ENCODE measurements at places on chromosomes 11 and 22.

DNA sequence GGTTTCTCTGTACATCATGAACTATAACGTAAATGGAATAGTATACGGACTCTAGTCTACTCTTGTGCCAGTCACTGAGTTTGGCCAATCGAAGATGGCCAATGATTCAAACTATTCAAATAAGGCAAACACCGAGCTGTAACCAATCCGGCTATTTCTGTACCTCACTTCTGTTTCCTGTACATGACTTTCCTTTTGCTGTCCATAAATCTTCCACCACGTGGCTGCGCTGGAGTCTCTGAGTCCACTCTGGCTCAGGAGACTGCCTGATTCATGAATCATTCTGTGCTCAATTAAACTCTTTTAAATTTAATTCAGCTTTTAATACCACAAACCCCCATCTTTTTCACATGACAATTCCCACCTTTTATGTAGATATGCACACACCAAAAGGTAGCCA, 1.5 kb upstream of the JAML start:
- DNase-seq: no peak

DNA sequence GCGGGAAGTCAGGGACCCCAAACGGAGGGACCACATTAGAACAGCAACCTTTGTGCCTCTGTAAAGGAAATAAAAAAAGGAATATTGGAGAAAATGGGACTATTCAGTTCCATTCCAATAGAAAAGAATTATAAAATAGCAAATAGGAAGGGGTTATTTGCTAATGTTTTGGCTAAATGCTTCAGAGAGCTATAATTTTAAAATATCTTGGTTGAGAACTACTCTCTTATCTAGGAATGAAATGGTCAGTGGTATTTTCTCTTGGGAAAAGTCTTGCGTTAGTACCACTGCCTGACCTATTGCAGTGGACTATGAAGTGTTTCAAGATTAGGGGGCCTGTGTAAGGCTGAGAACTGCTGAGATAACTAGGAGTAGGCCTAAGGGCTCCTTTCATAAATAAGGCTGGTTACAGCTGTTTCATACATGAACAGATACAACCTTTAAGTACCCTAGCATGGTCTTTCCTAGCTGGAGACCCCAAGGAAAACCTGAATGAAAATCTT, 6.9 kb upstream of the WEE1 start:
- DNase-seq: no peak

GRCh38 chr22:45928726-45929368, 48.1 kb downstream of the WNT7B start:
- DNase-seq: no peak

DNA sequence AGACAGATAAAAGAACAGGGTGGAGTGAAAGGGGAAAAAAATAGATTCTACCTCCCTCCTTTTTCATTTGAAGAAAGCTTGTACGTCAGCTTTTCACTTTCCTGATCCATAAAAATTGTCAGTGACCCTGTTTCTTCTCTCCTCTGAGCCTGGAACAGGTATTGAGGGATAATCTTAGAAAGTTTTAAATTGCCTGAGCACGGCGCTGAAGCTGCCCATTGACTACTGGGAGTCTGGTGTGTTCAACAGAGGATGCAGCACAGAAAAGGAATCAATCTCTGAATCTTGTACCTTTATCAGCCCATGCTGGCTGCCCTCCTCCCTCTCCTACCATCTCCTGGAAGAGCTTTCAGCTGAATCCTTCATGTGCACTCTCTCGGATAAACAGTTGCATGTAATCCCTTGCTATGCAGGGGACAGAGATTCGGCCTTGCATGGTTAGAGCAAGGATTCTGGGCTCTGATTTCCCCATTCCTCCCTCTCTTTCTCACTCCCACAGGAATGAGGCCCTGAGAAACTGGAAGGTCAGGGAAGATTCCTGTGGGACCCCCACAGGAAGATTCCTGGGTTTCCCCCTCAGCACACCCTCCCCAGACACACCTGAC, 162.4 kb upstream of the SYN3 start:
- no peak for DNase-seq

DNA sequence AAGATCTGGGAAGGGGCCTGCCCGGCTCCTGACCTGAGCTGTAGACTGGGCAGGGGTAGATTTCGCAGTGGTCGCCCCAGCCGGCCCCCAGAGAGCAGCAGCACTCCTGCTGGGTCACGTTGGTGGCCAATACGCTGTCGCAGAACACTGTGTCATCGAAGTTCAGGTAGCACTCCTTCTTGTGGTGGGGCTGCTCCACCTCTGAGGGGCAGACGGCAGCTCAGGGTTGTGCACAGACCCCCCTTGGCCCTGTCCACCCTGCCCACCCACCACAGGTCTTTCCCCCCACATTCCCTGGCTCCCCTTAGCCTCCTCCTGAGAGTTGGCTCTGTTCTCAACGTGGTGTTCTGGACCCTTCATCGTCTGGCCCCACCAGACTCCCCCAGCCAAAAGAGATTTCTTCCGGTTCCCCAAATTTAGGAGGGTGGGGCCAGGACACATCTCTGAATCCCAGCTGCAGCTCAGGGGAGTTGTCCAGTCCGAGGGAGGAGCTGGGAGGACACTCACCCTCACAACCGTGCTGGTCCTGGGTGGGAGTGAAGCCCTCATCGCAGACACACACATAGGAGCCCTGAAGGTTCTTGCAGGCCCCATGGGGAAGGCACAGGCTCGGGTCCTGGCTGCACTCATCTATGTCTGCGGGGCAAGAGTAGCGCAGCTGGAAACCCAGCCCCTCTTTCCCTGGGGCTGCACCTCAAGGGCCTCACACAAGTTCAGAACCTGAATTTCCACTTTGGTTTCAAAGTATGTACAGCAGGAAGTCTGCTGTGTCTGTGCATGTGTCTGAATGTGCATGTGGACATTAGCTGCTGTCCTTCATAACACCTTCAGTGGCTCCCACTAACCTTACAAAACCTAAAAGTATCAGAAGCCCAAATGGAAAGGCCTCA, 16.5 kb downstream of the SCYL1 start:
- DNase-seq: no peak

- no peak for DNase-seq
These were observed at the start of gene TUB for GRCh38 chr11:8080674-8081590. Gene TUB (plus strand): TSS chr11:8081211. CDS start chr11:8081511, 300 bp downstream.

DNA sequence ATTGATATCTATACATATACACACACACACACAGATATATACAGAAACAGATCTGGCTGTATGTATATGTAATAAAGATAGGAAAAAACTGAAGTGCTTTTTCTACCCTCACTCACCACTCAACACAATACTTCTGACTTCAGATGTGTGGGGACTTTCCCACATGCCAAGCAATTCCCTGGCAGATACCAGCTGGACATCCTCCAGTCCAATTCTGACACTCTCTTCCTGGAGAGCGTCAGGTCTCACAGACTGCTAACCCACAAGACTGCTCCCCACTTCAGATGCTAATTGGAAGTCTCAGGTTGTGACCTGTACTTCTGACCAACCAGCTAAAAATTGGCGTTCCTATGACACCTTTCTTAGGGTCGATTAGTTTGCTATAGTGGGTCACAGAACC, 140.6 kb downstream of the ATG16L2 start:
- no peak for DNase-seq

DNA sequence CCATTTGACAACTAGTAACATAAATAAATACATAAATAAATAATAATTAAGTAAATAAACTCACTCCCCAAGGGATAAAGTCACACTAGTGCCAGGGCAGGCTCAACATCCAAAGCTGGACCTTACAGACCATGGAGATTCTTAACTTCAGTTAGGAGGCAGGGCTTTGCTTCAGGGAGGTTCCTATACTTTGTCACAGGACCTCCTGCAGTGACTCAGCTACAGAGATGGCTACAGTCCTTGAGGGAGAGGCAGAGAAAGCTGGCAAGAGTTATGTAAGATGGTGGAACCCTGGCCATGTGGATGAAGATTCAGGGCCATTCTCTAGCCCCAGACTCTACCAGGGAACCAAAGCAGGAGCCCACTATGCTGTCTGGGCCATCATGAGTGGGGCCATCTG, 74.1 kb upstream of the CADM1 start:
- DNase-seq: no peak

- DNase-seq: no peak
These were observed 45.8 kb upstream of the MYH9 start for GRCh38 chr22:36433318-36434231.

GRCh38 chr11:118911113-118911879, 14.4 kb downstream of the BCL9L start:
- no peak for DNase-seq

- no peak for DNase-seq
These were observed 49.2 kb upstream of the CABP7 start for GRCh38 chr22:29670626-29671025.

DNA sequence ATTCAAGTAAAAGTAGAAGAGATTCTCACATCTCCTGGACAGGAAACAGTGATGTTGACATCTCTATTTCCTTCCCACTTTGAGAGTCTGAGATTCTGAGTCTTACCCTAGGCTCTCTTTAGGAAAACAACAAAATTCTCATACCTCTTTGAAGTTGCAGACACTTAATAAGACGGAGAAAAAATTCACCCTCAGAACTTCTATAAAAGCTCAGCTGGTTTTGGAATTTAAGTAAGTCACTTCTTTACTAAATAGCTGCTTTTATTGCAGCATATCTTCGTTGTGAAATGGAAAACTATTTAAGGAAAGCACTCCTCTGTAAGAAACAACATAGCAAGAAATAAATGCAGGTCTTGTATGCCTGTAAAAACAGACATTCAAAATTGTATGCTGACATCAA, 79.1 kb downstream of the MSANTD4 start:
- no peak for DNase-seq

DNA sequence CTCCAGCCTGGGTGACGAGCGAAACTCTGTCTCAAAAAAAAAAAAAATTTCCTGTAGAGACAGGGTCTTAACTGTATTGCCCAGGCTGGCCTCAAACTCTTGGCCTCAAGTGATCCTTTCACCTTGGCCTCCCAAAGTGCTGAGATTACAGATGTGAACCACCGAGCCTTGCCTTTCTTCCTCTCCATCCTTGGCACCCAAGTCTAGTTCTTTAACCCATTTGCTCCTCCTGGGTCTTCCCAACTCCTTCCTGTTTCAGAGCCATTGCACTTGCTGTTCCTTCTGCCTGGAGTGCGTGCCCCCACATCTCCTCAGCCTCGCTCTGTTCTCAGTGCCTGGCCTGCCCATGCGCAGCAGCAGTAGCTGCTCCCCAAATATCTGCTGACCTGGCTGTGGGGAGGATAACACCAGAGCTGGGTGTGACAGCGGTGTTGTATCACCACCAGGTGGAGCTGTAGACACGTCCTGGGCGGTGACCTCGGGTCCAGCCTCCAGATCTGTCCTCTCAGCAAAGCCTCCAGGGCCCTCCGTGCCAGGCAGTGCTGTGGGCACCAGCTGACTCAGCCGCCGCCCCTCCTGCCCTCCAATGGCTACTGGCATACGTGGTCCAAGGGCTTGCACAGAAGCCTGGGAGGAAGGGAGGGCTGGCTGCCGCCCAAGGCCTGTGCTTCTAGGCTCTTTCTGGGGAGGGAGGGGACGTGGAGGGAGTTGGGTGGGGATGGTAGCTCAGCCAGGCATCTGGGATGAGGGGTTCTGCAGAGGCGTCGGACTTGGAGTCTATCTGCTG, 22.0 kb downstream of the TEF start:
- DNase-seq: peak; percentile 70

DNA sequence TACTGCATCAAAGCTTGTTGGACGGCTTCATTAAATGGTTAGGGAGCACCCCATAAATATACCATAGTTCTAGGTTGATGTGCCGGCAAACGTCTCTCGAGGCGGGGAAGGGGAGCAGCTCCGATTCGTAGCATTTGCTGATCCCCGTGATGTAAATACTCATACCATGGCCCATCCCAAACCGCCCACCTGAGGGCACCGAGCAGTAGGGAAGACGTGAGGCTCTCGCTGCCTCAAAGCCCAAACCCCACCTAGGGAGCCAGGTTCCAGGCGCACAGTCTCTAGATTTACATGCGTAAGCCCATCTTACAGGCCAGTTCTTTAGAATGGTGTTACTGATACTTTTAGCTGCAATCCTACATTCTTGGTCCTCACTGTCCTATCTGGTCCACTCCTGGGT, 124.0 kb downstream of the FEZ1 start:
- DNase-seq: no peak

- no peak for DNase-seq
These were observed 25.4 kb downstream of the OSBPL5 start for GRCh38 chr11:3139481-3140290.

GRCh38 chr11:49533204-49533603, 324.8 kb upstream of the FOLH1 start:
- no peak for DNase-seq

- DNase-seq: no peak
These were observed 35.7 kb upstream of the B3GAT1 start for GRCh38 chr11:134447696-134448095.

- DNase-seq: no peak
These were observed 124.4 kb upstream of the PGR start for GRCh38 chr11:101254037-101254436.

GRCh38 chr11:117589063-117589462, 208.0 kb downstream of the DSCAML1 start:
- no peak for DNase-seq

GRCh38 chr11:69106031-69106811, 49.5 kb upstream of the SMIM38 start:
- no peak for DNase-seq

- peak; percentile 12 for DNase-seq
These were observed at the start of gene ABCG4 for GRCh38 chr11:119149018-119149785. Gene ABCG4 (plus strand): TSS chr11:119149052. CDS start chr11:119149966, 914 bp downstream.

DNA sequence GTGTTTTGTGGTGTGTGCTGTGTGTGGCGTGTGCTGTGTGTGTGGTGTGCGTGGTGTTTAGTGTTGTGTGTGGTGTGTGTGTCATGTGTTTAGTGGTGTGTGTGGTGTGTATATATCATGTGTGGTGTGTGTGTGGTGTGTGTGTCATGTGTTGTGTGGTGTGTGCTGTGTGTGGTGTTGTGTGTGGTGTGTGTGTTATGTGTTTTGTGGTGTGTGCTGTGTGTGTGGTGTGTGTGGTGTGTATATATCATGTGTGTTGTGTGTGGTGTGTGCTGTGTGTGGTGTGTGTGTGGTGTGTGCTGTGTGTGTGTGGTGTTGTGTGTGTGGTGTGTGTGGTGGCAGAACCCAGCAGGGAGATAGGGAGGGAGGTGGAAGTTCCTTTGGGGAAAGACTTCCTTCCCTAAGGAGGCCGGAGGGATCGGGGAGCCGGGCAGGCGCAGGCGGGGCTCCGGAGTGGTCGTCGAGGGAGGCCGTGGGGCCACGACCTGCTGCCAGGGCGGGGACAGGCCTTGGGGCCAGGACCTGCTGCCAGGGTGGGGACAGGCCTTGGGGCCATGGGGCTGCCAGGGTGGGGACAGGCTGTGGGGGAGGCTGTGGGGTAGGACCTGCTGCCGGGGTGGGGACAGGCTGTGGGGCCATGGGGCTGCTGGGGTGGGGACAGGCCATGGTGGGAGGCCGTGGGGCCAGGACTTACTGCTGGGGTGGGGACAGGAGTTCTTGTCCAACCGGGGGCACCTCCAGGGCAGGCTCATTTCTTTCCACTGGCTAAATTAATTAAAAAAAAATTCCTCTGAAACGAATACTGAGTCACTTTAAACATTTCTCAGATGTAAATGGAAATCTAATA, 15.2 kb downstream of the PIM3 start:
- no peak for DNase-seq

DNA sequence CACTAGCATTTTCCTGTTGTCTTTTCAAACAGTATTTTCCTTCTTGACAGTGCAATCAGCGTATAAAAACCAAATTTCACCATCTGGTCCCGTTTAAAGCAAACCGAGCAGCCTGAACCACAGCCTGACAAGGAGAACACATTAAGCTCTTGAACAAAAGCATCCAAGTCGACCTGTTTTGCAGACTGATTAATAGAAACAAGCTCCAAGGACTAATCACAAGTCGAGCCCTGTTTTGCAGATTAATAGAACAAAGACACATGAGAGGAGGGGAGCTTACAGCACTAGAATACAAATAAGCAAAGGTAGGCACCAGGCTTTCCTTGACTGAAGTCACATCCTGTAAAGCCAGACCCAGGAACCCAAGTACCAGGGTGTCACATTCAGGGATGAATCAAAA, 104.8 kb downstream of the MPPED2 start:
- DNase-seq: no peak
